ENCODE measurements at places on chromosomes 4 and X.

DNA sequence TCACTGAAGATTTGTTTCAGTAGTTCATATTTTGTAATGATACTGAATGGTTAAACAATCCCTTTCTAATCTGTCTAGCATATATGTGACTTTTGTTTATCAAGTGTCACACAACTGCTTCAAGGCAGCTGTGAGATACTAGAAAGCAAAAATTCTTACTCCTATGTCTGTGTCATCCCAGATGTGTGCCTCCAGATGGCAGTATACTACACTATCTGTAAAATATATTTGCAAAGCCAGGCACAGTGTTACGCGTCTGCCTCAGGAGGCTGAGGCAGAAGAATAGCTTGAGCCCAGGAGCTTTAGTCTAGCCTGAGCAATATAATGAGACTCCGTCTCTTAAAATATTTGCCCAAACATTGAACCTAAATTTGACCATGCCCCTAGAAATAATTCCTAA, 4.0 kb downstream of the NUDT10 start:
- DNase-seq = peak; percentile 1

- DNase-seq = no peak
Observed at GRCh38 chrX:14702145-14702544, 170.7 kb downstream of the FANCB start.

- DNase-seq = no peak
Observed at GRCh38 chr4:170716868-170717267, 627.1 kb upstream of the AADAT start.

DNA sequence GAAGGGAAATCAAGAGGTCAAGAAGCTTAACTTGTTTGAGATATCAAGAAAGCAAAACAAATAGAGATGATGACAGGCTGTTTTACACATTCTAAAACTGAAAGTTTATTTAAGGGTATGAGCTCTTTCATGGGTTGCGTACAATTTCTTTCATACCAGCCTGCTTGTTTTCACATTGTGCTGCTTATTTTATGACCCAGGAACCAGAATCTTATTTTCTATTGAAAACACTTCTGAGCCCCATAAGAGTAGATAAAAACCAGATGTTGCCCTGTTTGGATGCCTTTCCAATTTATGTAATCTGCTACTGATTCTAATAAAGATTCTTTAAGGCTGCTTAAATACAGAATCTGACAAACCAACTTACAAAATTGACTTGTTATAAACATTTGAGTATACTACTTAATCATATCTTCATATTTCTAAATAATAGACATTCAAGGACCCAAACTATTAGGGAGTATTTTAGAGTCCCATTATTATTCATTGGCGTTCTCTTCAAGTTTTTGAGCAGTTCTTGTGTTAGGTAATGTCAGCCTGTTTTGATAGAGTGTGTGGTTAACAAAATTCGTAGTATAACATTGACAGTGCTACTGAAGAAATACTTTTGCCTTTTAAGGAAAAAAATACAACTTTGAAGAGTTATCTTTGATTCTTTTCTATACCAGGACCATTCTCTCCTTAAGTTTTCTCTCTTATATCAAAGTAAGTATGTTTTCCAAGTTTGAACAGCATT, 74.4 kb downstream of the PDLIM5 start:
- DNase-seq = no peak

DNA sequence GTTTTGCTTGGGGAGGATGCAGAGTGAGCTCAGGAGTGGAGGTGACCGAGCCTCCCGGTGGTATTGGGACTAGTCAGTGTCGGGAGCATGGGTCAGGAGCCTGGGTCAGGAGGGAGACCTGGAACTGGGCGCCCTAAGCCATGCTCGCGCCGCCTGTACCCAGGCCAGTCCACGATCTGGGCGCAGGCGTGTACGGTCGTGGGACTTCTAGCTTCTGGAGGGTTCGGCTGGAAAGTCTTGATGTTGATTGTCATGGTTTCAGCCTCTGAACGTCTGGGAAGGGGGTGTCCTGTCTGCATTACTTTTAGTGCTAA, 244 bp downstream of the EIF2S3 start:
- no peak for DNase-seq

GRCh38 chr4:142405695-142406498, 440.2 kb downstream of the INPP4B start:
- DNase-seq = peak; percentile 72

GRCh38 chrX:136907621-136908020, 27.1 kb upstream of the RBMX start:
- no peak for DNase-seq

GRCh38 chrX:56784666-56785065, 55.6 kb downstream of the NBDY start:
- no peak for DNase-seq

DNA sequence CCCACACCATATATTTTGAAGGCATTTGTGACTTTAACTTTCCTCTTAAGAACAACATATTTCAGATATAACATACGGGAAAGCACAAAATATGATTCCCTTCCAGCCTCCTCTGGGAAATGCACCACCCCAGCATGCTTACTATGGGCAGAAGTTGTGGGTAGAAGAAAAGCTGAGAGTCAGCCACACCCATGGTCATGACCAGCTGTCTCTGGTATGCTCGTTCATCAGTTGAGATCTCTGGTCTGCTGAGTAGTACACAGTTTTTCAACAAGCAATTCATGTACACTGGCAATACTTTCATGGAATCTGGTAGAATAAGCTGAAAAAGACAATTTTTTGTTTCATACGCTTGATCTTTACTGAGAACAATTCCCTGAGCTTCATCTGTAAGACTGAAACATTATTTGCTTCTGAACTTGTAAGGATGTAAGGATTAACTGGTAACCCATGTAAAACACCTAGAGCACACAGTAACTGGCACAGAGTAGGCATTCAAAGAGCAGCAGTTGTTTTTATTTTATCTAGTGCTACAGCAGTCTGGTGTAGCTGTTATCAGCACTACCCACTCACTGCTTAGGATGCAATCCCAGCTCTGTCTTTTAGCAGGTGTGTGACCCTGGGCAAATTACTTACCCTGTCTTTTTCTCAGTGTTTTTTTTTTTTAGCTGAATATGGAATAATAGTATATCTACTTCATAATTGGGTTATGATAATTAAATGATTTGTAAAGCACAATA, 47.6 kb downstream of the METTL14 start:
- DNase-seq = no peak

DNA sequence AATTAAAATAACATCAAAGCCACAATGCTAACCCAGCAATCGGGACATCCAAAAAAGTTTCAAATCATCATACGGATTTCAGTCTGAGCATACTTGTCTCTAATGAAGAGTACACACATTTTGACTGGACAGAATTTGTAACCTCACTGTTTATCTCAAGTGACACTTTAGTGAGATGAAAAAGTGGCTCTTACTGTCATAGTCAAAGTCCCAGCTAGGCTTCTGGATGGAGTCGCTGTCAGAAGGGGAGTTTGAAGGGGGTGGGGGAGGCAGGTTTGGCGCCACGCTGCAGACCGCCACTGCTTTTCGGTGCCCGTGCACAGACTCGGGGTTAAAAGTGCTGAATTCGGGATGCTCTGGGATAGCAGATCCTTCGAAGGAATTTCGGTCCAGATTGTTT, 41.0 kb upstream of the MTNR1A start:
- no peak for DNase-seq

Data from SW 1271 (cell line).